ENCODE measurements at places on chromosomes 2 and 18. TPM values are rescaled to one million over a fixed set of nuclear protein-coding genes. Genes with fewer than 3 reads are reported as not detected.

AGXT gene
- not detected for total RNA-seq

SPDYA gene
- total RNA-seq, result 0.28 TPM

MRO gene
- total RNA-seq, result not detected

KLHL41 gene
- not detected for total RNA-seq

C2orf15 gene
- total RNA-seq, result 1.6 TPM

SH3RF3 gene
- 1.1 TPM for total RNA-seq
